Stimulated activated CD8-positive, alpha-beta memory T cell treated with anti-CD3 and anti-CD28 coated beads, Interleukin-2, amount 100 ng/mL, for 1 hour (primary cell): ENCODE measurements at places on chromosomes 5 and 9.

GRCh38 chr5:162067655-162068411 lies at the start of gene GABRG2:
Gene GABRG2, plus strand, starts transcription at chr5:162067773. Its CDS starts 227 bp downstream, at chr5:162068000.
- no peak for DNase-seq

- no peak for DNase-seq
Observed at GRCh38 chr5:136207631-136208030, 14.7 kb upstream of the SMIM32 start.

DNA sequence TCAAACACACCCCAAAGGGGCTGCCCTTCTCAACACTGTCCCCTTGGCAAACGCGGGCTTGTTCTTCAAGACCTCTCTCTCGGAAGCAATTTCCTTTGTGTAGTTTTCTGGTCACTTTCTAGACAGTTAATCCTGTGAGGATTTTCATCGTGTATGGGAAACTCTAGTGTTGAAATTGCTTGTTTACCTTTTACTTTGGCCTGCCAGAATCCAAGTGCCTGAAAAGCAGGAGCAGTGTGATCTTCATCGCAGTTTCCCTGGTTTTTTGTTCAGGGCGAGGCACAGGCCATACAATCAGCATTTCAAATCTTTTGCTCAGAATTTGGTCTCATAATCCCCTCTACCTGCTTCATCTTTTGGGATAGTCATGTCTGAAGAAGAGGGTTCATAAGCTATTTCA lies 115.7 kb upstream of the C9orf72 start:
- no peak for DNase-seq

DNA sequence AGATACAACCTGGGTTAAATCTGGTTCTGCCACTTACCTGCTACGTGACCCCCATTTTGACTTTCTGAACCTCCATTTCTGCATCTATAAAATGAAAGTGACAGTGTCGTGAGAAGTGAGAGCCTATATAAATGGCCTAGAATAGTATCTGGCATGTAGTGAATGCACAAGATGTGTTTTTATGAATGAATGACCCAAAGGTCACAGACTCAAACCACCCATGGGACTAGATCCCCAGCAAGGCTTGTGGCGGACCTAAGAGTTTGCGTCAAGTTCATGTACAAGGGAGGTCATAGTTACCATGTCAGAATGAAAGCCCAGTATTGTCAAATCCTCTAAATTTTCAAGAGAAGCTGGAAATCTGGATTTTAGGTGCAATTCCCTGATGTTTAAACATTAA lies 11.2 kb upstream of the SETD9 start:
- no peak for DNase-seq

DNA sequence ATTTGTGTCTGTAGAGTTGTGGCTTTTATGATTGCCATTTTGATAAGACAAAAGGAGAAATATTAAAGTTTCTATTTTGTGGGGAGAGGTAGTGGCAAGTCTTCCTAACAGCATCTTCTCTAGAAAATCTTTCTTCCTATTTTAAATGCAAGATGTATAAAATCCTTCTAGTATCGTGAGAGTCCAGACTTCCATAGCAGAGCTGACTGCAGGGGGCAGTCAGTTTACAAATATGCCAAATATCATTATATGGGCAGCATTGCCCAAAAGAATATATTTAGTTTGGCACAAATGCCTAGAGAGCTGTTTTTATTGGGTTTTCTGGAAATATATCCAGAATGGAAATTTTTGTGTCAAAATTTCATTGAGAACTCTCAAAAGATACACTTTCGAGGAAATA lies 82.1 kb upstream of the ALDH1A1 start:
- no peak for DNase-seq

- no peak for DNase-seq
Observed at GRCh38 chr5:18876565-18876964, 1111.4 kb downstream of the CDH18 start.

DNA sequence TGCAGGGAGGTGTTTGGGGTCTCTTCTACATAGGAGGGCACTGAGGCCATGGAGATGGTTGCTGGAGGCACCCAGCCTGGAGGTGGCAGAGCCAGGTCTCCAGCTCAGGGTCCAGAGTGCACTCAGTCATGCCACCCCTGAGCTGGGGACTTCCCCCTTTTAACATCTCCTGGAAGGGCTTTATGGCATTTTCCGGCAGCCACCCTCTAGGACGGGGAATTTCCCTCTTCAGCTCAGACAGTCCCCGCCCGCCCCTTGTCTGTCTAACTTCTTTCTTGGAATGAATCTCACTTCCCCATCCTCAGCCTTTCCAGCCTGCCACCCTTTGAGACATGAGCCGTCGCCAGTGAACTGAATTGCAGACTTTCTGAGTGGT lies 49.9 kb downstream of the COL15A1 start:
- DNase-seq = no peak

DNA sequence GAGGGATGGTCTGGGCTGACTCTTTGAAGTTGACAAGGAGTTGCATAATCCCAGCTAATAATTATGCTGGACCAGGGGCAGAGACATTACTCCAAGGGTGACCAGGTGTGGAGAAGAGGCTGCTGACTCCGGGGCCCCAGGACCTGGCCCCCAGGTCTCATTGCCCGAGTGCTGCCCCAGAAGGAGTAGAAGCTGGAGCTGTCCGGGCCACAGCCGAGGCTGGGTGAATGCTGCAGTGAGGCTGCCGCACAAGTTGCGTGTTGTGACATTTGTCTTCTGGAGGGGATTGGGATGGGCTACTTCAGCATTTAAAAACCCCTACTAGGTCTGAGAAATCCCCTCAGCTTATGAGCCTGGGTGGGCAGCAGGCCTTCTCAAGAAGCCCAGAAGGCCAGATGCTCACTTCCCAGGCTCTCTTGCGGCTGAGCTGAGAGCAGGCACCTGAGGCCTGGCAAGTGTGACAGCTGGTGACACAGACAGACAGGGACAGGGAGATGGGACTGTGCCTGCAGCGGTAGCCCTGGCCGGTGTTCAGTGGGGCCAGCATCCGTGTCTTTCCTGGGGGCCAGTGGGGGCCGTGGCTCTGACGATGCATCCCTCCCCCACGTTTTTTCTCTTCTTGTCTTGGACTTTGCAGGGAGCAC lies 122.8 kb downstream of the KCNIP1 start:
- no peak for DNase-seq

DNA sequence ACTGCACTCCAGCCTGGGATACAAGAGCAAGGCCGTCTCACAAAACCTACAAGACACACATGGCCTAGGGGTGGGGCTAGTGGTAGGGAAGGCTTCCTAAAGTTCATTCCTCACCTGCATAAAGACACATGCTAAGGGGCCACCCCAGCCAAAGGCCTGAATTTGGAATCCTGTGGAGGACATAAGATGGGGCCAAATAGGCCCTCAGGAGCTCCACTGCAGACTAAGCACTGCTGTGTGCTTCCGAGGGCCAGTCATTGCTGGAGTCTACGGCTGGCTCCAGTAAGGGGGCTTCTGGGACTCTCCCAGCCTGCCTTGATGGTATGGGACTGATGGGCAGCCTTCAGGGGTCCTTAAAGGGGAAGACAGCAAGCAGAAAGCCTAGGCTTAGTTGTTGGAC lies 5.7 kb downstream of the NOP16 start:
- DNase-seq = no peak

GRCh38 chr5:102916109-102916508 lies 161.0 kb downstream of the PAM start:
- no peak for DNase-seq

DNA sequence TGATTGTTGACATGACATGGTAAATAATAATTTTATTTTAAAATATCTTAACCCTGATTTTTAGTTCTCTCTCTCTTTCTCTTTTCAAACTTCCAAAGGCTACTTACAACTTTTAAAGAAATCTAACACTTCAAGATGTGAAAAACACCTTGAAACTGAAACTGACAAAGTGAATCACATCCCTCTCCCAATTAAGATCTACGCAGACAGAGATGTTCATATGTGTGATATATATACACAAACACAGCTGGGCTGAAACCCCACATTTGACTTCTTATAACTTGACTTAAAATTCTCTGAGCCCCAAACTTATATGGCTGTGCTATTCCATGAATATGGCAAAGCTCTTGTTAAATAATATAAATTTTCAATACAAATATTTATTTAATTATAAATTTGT lies 261.2 kb upstream of the PTPRD start:
- no peak for DNase-seq

- no peak for DNase-seq
Observed at GRCh38 chr9:90870621-90871326, 69.2 kb downstream of the SYK start.

DNA sequence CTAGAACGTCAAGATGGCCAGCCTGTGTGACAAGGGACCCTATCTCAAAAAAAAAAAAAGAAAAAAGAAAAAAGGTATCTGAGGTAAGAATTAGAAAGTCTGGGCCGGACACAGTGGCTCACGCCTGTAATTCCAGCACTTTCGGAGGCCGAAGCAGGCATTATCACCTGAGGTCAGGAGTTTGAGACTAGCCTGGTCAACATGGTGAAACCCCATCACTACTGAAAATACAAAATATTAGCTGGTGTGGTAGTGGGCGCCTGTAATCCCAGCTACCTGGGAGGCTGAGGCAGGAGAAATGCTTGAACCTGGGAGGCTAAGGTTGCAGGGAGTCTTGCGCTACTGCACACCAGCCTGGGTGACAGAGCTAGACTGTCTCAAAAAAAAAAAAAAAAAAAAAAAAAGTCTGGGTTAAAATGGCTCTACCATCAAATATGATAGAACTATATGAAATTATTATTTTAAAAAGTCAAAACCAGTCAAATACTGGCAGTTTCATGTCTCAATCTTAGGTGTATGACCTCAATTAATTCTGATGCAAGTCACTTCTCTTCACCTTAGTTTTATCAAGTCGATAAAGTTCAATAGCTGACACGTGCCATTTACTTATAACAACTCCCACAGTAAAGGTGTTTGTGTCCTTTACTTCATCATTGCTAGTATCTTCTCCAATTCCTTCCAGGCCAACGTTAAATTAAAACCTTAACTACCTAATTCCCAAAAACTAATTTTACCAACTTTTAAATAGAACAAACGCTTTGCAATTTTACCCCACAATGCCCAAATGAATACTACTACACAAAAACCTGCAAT lies 1.1 kb downstream of the RPS23 start:
- no peak for DNase-seq

- DNase-seq = no peak
Observed at GRCh38 chr9:79004032-79004431, 567.7 kb upstream of the TLE4 start.

DNA sequence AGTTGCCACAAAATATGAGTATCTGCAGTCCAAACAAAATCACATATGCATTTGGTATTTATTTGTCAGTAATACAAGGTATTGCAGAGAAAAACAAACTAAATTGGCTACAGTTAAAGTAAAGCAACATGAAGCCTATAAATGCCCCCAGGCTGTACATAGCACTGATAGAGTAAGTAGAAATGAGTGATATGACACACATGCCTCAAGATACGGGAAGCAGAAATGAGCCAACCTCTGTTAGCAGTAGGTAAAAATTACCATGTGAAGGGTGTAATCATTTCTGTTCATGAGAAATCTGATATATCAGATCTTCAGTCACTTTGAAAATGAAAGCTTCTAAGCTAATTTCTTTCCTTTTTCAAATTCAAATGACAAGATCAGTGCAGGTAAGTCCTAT lies 131.1 kb downstream of the CHSY3 start:
- DNase-seq = no peak

- no peak for DNase-seq
Observed at GRCh38 chr5:53120165-53120564, 10.6 kb upstream of the MOCS2 start.

GRCh38 chr9:71819115-71819739 lies 50.9 kb upstream of the CEMIP2 start:
- DNase-seq = peak; percentile 26

DNA sequence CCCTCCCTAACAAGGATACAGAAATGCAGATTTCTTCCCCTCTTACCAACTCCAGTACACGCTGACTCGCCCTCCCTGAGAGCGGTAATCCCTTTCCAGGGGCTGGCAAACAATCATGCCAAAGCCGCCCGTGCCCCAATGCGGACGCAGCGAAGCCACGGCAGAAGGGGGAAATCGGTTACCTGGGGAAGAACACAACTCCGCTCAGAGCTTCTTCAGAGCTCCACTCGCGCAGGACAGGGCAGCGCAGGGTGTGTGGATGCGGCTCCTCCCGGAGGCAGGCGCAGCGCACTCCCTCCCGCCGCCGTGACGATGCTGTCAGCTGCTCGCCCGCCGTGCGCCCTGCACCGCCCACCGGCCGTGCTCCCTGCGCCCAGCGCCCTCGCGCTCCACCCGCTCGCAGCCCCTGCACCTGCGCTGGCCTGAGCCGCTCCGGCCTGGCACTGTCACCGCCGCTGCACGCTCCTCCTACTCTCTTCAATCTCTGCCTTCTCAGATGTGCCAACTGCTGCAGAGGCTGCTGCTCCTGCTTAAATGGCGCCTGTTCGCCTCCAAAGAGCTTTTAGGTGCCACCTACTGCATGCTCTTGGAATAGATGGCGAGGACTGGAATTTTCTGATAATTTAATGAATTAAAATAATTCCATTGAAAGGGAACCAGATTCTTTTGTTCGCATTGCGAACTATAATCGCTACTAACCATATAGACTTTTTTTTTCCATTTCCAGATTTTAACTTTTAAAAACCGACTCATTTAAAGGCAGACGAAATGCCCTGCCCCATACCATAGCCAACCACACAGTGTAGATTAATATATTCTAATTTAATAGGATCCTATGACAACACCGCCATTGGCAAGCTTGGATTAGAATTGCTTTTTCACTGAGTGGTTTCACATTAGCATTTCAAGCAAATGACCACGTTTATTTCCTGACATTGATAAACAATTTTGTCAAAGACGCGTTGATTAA lies at the start of gene DIRAS2:
Gene DIRAS2 (minus strand): TSS at position 255 of the 970 bp plus-strand sequence. CDS start 28,997 bp downstream, outside the sequence.
- no peak for DNase-seq
